ENCODE measurements at places on chromosomes 7 and 10. TPM values are rescaled to one million over a fixed set of nuclear protein-coding genes. Genes with fewer than 3 reads are reported as not detected.

GRCh38 chr7:87944547-87944946, 10.5 kb downstream of the ADAM22 start:
- no peaks in the 10 kb centered on the region for H3K4me1 ChIP-seq
- no peak overlapping the region for H3K4me3 ChIP-seq
- no peaks in the 10 kb centered on the region for H3K27me3 ChIP-seq
- H3K27ac ChIP-seq: no peak overlapping the region
- H3K36me3 ChIP-seq: no peaks in the 10 kb centered on the region

DNA sequence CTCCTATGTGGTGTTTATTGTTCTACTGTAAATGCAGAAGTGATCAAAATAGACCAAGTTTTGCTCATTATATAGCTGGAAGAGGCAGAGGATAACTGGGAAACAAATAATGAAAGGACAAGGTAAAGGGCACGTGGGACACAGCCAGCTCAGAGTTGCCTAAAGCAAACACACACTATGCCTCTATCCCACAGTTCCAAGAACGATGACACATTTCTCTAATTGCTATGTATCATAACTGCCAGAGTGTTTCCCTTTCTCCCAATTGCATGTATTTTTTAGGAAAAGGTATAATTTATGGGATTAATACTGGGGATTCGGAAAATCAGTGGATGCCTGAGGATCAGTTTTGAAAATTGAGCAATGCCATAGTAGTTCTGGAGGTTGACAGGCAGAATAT, 49.0 kb downstream of the CCDC71L start:
- H3K4me1 ChIP-seq: no peaks in the 10 kb centered on the region
- no peak overlapping the region for H3K27ac ChIP-seq
- no peaks in the 10 kb centered on the region for H3K27me3 ChIP-seq
- no peak for DNase-seq
- no peak overlapping the region for H3K4me3 ChIP-seq

The RPEL1 gene
- not detected for total RNA-seq

GRCh38 chr10:107341281-107341680, 176.8 kb upstream of the SORCS1 start:
- H3K4me3 ChIP-seq: no peak overlapping the region
- no peak overlapping the region for H3K27ac ChIP-seq
- DNase-seq: no peak

The VGF gene
- not detected for total RNA-seq

The OR9A2 gene
- total RNA-seq: not detected
